ENCODE measurements at places on chromosomes 11 and 22.

- DNase-seq, result no peak
Observed at GRCh38 chr11:59676205-59676604, 7.4 kb upstream of the PATL1 start.

DNA sequence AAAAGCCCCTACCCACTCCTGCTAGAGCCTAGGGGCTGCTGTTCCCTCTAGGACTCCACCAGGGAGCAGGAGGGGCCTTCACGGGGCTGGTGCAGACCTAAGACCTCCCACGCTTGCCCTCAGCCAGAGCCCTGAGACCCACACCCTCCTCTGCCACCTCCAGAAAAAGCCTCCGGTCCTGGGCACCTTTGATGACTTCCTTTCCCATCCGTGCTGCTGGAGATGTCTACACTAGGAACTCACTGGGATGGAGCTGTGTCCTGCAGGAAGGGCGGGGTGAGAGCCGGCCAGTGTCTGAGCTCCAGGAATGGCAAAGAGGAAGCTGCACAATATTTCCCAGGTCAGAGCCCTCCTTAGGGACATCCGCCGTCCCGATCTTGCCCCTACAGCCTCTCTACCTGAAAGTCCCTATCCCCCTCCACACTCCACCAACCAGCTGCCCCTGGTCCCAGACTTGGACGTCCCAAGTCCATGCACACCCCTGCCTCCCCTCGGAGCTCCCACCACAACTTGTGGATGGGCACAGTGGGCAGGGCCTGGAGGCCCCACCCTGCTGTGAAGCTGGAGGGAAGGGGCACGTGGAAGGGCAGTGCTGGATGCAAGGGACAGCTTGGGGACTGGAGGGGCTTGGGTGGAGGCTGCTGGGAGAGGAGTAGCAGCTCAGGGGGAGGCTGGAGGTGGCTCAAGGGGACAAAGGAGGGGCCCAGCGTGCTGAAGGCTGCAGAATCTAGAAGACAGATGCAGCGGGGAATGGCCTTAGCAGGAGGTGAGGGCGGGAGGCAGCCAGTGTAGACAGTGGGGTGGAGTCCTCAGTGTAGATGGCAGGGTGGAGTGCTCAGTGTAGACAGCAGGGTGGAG lies 13.5 kb upstream of the LRP5 start:
- no peak for DNase-seq

DNA sequence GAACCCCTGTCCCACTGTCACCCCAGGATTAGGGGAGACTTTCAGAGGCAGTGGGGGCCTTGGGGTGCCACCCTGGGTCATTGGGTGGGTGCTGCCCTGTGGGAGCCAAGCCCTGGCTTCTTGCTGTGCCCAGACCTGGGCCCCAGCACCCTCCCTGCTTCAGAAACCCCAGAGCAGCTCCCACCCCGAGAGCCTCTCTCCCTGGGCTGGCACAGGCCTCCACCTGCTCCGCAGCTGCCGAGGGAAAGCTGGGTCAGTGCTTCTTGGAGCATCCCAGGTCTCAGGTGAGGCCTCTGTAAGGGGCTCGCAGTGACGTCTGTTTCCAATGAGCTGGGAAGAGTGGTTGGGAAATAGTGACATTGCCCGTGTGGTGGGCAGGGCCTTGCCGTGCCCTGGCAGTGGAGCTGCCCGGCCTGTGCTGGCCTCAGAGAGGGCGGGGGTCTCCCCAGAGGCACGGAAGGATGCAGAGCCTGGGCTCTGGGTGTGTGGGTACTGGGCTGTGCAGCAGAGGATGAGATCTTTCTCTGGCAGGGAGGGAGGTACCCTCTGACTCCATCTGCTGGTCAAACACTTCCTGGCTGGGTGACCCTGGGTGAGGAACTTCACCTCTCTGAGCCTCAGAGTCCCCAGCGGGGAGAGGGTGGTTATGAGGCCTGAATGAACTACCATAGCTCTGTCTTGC lies 23.0 kb downstream of the C22orf23 start:
- no peak for DNase-seq

DNA sequence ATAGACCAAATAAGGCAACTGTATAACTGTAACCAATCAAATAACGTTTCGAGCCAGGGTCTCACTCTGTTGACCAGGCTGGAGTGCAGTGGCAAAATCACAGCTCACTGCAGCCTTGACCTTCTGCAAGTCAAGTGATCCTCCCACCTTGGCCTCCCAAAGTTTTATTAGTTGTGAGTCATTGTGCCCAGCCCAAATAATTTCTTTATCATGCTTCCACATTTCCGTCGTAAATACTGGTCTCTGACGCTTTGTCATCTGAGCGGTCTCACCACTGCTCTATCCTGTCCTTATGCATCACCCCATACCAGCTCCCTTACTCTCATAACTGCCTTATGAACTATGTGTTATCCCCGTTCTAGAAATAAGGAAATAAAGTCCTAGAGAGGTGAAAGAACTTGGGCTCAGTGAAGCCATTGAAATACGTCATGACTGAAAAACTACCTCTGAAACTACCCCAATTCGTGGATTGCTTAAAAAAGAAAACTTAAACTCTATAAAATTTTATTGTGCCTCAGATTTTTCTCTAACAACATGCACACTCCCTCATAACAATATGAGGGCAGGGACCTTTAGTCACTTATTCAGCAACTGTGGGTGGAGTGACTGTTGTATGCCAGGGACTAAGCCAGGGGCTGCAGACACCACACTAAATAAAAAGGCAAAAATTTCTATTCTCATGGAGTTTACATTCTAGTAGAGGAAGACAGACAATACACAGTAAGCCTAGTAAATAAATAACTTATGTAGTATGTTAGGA lies 15.8 kb upstream of the RTN4RL2 start:
- DNase-seq, result no peak
